ENCODE measurements at places on chromosomes 11 and 22.

DNA sequence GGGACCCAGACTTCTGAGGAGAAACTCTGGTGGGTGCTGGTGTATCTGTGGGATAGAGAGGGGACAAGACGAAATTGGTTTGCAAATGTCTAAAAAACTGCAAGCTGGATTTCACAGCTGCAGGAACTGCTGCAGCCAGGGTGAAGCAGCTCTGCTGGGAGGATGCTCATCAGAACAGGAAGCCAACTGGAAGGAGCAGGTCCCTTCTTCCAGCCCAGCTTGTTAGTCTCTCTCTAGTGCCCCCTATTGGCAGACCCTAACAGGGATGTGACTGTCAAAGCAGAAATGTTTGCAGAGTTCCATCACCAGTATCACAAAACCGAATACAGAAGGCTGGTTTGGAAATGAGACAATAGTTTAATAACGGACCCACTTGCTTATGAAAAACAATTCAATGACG is 74.8 kb upstream of the SLC22A12 start:
- no peak for DNase-seq

- no peak for DNase-seq
Observed at GRCh38 chr11:106679581-106679980, 338.7 kb downstream of the GUCY1A2 start.

DNA sequence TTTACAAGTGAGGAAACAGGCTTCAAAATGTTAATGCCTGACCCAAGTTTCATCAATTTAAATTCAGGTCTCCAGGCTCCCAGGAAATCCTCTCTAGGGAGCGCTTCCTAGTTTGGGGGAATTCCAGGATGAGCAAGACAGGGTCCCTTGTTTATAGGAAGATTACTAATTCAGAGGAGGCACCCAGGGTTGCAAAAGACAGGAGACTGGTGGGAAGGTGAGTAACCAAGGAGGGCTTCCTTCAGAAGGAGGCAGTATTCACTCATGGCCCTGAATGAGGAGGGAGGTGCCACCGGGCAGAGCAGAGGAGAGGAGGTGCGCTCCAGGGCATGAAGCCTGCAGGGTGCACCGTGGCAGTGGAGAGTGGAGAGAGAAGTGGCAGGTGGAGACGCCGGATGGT is 1.6 kb downstream of the TMEM132A start:
- no peak for DNase-seq

DNA sequence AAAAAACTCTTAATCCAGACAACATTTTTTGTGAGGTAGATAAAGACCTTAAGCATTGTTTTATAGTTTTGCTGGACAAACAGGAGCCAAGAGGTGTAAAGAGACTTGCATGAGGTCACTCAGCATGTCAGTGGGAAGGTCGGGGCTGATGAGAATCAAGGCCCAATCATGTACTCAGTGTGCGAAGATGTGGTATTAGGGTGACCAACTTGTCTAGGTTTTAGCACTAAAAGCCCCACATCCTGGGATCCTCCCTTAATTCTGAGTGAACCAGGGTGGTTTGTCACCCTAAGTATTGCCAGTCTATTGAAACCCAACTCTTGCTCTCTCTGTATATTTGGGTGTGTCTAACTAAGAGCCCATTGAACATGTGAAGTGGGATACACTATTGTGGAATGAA is 19.5 kb upstream of the SORL1-AS1 start:
- no peak for DNase-seq

DNA sequence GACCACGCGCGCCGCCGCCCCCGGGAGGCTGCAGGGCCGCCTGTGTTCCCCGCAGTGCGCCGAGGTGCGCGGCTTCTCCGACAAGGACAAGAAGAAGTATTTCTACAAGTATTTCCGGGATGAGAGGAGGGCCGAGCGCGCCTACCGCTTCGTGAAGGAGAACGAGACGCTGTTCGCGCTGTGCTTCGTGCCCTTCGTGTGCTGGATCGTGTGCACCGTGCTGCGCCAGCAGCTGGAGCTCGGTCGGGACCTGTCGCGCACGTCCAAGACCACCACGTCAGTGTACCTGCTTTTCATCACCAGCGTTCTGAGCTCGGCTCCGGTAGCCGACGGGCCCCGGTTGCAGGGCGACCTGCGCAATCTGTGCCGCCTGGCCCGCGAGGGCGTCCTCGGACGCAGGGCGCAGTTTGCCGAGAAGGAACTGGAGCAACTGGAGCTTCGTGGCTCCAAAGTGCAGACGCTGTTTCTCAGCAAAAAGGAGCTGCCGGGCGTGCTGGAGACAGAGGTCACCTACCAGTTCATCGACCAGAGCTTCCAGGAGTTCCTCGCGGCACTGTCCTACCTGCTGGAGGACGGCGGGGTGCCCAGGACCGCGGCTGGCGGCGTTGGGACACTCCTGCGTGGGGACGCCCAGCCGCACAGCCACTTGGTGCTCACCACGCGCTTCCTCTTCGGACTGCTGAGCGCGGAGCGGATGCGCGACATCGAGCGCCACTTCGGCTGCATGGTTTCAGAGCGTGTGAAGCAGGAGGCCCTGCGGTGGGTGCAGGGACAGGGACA is 2.7 kb downstream of the NLRP6 start:
- DNase-seq, result no peak

GRCh38 chr11:1763336-1763795 is 361 bp downstream of the CTSD start:
- no peak for DNase-seq

DNA sequence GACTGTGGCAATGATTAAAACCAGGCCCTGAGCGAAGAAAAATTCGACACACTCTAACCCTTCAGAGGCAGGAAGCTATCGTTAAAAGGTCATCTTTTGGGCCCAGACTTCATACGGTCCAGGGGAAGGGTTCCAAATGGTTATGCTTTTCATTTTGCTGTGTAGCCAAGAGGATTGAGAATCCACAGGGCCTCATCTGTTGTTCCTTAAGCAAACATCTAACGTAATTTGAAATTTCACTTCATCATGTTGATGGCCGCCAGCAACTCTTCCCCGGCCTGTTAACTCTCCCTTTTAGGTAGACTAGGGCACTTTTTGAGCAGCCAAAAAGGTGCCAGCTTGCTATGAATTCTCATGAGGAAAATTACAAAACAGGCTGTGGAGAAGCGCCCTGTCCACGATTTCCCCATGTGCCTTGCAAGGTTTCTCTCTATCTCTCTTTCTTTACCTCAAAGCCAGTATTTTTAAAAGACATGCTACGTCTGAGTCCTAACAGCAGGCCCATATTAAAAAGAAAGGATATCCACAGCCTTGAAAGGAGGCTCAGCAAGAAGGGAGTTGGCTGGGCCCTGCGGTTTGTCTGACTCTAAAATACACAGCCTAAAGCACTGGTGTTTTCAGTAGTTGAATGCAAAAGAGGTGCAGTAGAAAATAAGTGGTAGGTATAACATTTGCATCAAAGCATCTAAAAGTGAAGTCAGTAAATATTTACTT is 356.3 kb upstream of the NARS2 start:
- no peak for DNase-seq

DNA sequence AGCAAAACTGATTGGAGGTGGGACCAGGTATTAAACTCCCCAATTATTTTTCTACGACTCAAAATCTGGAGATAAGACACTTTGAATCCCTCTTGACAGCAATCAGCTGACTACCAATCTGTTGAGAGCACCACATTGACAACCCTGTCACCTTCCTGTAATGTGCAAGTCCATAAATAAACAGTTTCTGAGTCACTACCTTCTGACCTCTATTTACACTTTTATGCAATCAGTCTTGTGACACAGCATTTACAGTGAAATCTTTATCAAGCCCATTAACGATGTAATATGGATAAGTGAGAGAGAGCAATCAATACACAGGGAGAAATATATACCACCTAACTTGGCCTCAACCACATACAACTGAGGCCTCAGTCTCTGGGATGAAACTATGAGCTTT is 283.7 kb upstream of the ANO5 start:
- no peak for DNase-seq

DNA sequence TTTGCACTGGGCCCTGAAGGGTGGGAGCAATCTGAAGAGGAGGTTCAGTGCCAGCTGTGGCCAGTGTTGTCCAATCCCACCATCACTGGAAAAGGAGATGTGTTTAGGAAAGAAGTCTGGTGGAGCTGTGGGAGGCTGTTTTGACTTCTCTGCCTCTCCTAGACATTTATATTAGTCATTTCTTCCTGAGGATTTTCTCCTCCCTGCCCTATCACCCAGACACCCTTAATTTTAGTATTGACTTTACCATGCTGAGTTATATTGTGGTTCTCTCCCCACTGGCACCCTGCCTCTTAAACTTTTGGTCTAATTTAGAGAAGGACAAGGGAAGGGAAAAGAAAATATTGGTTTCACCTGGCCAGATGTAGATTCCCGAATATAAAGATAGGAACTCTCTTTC is 159.1 kb downstream of the WNT11 start:
- DNase-seq, result no peak

GRCh38 chr11:120547811-120548681 is 36.5 kb downstream of the GRIK4 start:
- DNase-seq, result peak; percentile 35

GRCh38 chr11:94792451-94792850 is 24.3 kb downstream of the AMOTL1 start:
- no peak for DNase-seq

DNA sequence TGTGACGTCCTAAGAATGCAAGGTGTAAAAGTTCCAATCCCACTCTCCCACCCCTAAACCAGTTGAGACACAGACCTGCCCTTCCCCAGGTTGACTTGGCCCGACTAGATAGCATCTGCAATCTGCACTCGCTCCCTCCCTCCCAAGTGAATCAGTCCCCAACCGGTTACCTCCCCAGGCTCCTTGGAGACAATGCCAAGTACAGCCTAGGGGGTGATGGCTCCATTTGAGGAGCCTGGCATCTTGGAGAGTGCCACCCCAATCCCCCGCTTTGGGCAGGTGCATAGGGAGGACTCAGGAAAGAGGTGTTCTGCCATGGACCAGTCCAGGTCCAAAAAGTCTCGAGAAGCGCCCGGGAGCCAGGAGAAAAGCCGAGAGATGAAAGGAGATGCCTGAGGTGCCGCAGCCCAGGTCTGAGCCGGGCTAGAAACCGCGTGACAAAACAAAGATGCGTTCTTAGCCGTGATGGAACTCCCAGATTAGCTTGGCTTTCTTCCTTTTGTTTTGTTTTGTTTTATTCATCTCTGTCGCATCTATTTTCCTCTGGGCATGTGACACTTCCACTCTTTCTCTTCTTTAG is 18.7 kb upstream of the SNX32 start:
- no peak for DNase-seq

GRCh38 chr22:29353286-29353685 is 35.1 kb downstream of the AP1B1 start:
- no peak for DNase-seq

DNA sequence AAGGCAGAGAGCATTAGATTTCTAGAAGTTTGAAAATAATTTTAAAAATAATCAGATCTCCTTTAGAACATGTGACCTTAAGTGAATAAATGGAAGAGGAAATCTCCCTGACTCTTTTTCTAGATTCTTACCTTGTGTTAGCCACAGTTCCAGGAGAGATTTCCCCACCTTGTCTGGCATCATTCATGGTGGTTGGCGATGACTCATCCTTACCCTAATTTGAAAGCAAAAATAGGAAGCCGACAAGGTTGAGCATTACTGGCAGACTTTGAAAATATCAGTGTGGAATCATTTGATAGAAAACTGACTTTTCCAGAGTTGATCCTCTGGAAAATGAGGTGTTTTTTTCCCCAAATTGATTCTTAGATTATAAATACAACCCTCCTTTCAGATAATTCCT is 48.1 kb downstream of the CNTN5 start:
- no peak for DNase-seq

- no peak for DNase-seq
Observed at GRCh38 chr11:90252053-90252452, 29.2 kb upstream of the CHORDC1 start.

GRCh38 chr11:57323167-57323854 is 1.4 kb downstream of the TNKS1BP1 start:
- no peak for DNase-seq

GRCh38 chr11:83063073-83063754 is 8.5 kb downstream of the RAB30 start:
- DNase-seq, result no peak

DNA sequence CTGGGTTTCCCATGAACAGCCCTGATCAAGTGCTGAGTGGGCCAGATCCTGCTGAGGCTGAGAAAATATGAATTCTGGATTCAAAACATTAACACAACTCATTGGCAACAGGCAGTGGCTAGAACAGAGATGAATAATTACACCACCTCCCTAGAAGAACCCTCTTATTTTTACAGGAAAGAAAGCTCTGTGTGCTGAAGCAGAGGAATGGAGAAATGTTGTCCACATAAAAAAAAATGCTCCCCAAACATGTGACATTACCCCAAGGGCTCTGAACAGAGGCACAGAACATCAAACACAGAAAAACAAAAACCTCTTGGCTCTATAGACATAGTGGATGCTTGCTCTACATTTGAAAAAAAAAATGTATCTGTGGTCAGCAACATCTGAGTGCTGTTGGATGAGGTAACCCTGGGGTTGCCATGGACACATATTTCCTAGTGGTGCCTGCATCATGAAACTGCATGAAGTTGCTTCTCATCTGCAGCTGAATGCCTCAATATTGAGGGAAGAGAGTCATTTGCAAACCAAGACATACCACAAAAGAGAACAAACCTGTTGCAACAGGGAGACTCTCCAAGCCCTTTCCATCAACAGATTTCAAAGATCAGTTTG is 98.8 kb downstream of the SNX19 start:
- no peak for DNase-seq

DNA sequence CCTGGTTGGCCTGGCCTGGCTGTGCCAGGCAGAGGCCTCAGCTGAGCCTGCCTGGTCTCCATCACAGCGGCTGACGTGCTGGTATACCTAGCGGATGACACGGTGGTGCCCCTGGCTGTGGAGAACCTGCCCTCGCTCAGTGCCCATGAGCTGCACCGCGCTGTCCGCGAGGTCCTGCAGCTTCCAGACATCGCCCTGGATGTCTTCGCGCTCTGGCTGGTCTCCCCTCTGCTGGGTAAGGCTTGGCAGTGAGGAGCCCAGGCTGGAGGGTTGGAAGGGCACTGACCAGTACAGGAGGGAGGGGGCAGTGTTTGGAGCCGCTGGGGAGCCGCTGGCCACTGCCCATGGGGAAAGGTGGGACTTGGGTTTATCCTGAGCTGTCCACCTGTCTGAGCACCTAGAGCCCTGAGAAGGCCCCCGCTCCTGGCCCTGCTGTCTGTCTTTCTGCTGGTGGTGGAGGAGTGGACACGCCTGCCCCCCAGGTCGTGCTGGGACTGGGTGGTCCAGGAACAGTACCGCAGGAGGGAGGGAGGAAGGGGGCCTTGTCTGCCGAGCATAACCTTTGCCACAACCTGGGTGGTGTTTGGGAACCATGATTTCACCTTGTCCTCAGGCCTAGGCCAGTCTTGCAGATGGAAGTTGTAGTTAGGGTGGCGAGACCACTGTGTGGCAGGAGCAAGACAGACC is 3.0 kb downstream of the FRMD8 start:
- no peak for DNase-seq
